Islet precursor cell (in vitro differentiated cells): ENCODE measurements at places on chromosomes 7 and 10.
A peak's percentile ranks its signal among the peaks of the same experiment; 100 is the strongest.

- DNase-seq, result no peak
Observed at GRCh38 chr7:81449105-81449504, 320.7 kb downstream of the HGF start.

- DNase-seq, result peak; percentile 35
Observed at GRCh38 chr7:70789481-70790214, 342.3 kb upstream of the GALNT17 start.

GRCh38 chr7:92433019-92433418, 14.3 kb upstream of the GATAD1 start:
- DNase-seq, result no peak

- peak; percentile 80 for DNase-seq
Observed at GRCh38 chr7:20330928-20331909, 519 bp downstream of the ITGB8 start.

DNA sequence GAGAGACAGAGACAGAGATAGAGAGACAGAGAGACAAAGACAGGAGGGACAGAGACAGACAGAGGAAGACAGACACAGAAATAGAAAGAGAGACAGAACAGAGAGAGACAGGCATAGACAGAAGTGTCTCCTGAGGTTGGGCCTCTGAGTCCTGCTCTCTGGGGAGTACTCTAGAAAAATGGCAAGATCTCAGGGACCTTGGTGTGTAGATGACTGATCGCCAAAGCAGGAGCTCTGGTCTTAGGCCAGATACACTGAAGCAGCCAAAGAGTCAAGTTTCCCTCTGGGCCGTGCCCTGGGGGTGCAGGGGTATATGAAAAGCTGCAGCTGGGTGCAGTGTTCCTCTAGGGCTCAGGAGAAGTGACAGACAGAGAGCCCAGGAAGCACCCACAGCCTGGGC, 176.6 kb upstream of the TNS3 start:
- no peak for DNase-seq

DNA sequence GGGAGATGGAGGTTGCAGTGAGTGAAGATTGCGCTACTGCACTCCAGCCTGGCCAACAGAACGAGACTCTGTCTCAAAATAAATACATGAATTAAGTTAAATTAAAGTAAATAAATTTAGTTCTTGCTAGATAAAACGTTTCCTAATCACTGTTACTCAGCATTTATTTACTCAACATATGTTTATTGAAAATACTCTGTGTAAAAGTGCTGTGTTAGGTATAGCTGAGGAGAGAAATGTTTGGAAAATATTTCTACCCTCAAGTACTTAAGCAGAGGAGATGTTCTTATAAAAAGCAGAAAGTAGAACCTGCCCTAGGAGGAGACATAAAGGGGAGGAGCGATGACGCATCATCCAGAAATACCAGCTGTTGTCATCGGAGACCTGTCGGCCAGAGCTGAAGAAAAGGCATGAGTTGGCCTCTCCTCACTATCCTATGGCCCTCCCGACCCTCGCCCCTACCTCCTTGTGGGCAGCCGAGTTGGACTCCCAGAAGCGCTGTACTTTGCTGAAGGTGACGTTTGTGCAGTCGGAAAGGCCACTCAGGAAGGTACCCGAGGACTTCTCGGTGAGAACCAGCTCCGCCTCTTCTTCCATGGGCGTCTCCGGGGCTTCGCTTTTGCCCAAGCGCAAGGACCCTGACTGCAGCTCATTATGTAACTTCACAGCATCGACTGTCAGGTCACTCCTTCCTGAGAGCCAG, 1.1 kb downstream of the RRP12 start:
- peak; percentile 79 for DNase-seq

DNA sequence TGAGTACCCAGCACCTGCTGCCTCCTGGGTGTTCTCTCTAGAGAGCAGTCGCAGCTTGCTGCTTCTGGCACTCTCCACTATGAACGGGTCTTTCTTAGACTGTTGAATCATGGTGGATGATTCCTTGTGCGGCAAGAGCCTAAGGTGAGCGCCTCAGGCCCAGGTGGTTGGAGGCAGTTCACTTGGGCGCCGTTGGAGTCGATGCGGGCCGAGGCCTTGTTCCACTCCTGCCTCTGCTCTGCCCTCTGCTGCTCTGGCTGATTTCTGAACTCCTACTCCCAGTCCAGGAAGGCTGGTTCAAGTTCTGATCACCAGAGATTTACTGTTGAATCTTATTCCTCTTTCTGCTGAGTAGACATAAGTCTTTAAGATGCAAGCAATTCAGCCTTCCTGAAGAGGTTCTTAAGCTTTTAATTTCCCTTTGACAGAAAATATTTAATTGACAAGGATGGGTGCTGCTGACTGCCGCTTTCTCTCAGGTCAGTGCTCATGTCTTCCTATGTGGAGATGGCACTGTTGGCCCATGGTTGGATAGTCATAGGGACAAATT, 10.4 kb downstream of the YKT6 start:
- peak; percentile 44 for DNase-seq

DNA sequence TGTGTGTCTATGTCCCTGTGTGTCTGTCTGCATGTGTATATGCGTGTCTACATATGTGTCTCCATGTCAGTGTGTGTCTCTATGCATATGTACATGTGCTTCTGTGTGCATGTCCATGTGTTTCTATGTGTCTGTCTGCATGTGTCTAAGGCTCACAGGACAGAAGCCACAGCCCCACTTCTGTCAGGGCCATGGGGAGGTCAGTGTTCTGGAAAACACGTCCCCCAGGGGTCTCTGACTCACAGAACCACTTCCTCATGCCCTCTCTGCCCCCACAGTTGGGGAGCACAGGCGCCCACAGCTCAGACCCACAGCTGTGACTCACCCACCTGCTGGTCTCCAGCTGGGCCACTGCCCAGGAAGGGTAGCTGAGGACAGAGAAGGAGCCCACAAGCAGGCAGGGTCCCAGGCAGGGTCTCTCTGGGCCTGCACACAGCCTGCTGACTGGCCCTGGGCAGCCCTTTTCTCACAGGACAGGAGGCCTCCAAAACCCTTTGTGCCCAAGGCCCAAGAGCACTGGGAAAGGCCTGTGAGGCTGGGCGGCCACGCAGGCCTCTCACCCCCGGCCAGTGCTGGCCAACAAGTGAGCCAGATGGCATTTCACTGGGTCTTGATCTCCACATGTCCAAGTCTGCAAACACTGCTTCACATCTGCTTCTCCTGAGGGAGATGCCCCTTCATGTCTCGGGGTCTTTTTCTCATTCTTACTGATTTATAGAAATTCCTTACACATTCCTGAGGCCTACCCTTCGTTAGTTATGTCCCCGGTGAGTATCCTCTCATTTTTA, 102.9 kb upstream of the FAM20C start:
- DNase-seq, result peak; percentile 59

- peak; percentile 73 for DNase-seq
Observed at GRCh38 chr7:92177362-92177761, 1.6 kb downstream of the LRRD1 start.

DNA sequence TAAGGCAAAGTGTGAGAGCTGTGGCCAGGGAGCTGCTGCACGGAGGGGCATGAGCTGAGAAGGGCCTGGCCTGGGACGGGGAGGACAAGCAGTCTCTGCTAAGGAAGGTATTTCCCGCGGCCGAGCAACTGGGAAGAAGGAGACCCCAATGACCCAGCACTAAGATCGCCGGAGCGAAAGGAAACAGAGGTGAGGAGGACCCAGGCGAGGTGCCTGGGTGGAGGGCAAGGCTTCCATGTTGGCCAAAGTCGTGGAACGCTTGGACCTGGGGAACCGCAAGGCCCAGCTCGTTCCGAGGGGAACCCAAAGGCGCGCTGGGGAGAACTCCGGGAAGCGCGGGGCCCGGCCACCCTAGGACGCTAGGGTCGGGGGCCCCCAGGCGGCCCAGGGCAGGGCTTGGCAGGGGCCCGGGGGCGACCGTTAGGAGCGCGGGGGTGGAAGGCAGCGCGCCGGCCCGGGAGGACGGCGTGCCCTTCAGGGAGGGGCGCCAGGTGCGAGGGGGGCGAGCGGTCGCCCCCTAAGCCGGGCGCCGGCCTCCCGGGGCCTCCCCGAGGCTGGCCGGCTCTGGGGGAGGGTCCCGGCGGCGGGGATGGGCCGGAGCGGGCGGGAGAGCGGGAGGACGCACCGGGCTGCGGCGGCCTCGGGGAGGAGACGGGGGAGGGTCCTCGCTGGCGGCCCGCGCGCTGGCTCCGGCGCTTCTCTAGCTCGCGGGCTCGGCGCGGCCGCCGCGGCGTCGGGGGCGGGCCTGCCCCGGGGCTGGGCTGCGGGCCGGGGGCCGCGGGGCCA, 545 bp downstream of the GIGYF1 start:
- DNase-seq, result no peak

GRCh38 chr10:32142646-32143045, 86.4 kb upstream of the KIF5B start:
- DNase-seq, result no peak

DNA sequence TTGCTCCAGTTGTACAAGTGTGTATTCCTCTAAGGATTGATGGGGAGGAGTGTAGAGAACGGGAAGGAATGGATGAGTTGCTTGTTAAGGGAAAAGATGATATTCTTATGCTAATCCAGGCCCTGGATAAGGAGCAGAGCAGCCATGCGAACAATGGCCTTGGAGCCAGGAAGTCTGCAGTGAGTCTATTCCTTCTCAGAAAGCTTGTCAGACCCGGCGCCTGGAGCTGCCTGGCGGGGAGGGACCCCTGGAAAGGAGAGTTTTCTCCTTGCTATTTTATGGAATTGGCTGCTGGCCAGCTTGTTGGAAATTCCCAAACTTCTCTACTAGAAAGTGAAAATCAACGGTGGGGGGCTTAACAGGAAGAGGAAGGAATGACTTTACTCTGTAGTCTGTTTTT, 89.1 kb downstream of the MMRN2 start:
- peak; percentile 95 for DNase-seq

DNA sequence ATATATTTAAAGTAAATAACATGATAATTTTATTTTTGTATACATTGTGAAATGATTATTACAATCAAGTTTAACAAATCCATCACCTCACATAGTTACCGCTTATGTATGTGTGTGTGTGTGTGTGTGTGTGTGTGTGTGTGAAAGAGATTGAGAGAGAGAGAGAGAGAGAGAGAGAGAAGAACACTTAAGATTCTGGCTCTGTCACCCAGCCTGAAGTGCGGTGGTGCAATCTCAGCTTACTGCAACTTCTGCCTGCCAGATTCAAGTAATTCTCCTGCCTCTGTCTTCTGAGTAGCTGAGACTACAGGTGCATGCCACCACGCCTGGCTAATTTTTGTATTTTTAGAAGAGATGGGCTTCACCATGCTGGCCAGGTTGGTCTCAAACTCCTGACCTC, 17.8 kb downstream of the LYZL1 start:
- no peak for DNase-seq

GRCh38 chr10:68315582-68315981, 16.3 kb upstream of the HNRNPH3 start:
- no peak for DNase-seq

GRCh38 chr10:88851706-88852105, at the start of gene ANKRD22:
ANKRD22 (minus strand) TSS chr10:88851844; CDS start chr10:88851607, 237 bp downstream.
- peak; percentile 87 for DNase-seq

- DNase-seq, result no peak
Observed at GRCh38 chr7:117639966-117640365, 160.1 kb downstream of the CFTR start.

DNA sequence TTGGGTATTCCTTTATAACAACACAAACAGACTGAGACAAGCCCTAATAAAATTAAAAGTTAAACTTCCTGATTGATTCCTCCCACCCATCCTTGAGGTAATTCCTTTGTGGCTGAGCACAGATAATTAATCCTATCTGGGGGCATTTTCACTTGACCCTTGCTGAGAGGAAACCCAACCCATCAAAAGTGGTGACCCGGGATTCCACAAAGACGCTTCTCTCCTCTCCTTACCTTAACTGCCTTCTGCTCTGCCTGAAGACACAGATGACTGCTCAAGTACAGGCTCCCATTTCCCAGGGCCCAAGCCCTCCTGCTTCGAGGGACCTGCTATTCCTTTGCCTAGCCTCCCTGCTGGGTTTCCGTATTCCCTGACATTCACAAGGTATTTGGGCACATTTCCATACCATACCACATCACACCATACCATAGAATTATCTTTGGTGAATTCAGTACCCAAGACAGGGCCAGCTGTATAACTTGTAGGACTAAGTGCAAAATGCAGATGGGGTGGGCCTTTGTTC, 9.8 kb upstream of the MAPK8 start:
- no peak for DNase-seq

- no peak for DNase-seq
Observed at GRCh38 chr7:26305869-26306665, 14.4 kb downstream of the SNX10 start.

DNA sequence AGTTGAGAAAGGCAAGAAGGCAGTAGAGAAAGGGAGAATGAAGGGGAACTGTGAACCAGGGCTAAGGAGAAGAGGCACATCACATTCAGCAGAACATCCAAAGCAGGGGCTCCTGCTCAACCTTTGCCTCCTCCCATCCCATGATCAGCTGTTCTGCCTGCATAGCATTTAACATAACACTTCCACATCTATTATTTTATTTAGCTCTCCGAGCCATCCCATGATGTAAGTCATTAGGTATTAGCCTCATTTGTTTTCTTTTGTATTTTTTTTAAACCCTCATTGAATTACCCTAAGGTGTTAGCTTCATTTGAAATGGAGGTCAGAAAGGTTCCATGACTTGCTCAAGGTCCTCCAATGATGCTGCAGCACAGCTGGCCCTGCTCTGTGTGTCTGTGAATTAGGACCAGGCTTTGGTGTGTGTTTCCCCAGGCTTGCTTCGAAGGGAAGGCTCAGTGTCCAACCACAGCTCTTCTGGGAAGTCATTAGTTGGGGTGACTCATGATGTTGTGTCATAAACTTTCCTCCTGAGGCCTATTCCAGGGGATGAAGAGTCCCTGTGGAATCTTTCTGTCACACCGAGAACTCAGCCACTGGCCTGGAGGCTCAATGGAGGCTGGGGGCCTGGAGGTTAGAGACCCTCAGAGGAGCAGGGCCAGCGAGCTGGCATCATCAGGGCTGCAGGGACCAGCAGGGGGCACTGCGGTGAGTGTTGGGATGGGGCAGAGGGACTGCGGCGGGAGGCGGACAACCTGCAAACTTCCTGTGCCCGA, 16.5 kb downstream of the NPFFR1 start:
- peak; percentile 94 for DNase-seq

- no peak for DNase-seq
Observed at GRCh38 chr10:131269776-131270460, 41.6 kb downstream of the TCERG1L start.

DNA sequence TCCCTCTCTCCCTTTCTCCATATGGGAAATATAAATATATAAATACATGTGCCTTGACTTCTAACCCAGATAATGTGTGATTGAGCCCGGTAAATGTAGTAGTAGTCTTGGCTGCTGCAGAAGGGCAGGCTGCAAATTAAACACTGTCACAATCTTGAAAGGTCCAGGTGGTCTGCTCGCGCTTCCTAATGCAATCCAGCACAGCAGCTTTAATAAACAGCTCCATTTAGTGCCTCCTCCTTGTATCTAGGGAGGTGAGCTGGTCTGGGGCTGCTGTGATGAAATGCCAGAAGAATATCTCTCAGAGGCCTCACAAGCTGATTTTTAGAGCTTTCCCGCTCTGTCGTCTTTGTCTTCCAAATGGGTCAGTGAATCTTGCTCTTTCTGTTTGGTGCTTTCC, 782 bp downstream of the POU6F2 start:
- no peak for DNase-seq

DNA sequence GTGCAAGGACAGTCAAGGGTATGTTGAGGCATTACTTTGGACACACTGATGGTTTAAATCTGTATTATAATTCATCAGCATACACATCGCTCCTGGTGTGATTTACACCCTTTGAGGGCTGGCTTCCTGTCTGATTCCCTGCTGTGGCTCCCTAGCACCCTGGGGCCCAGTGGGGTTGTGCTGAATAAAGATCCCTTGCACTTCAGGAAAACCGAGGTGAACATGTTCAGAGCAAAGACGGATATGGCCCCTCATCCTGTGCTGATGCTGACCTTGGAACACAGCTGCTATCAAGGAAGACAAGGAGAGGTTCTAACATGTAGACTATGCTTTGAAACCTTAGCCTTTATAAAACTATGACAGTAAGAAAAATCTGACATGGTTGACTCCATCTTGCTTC, 84.6 kb upstream of the UNC5B start:
- no peak for DNase-seq
